Mesothelial cell of epicardium (in vitro differentiated cells): ENCODE measurements at places on chromosomes 4 and X. TPM values are rescaled to one million over a fixed set of nuclear protein-coding genes. Genes with fewer than 3 reads are reported as not detected.

The UCP1 gene
- not detected in 3 replicates for total RNA-seq

The GYPE gene
- not detected in 3 replicates for total RNA-seq

The SPP1 gene
- total RNA-seq = 23.9 to 33.3 TPM (median 30.3 TPM) in 3 replicates

The CSAG3 gene
- total RNA-seq = not detected in 3 replicates

The SUPT20HL1 gene
- total RNA-seq = not detected in 3 replicates

The CSAG2 gene
- total RNA-seq = not detected in 3 replicates

The SPACA5 gene
- not detected in 3 replicates for total RNA-seq

The AR gene
- 7.1 to 7.7 TPM (median 7.2 TPM) in 3 replicates for total RNA-seq

The EGF gene
- total RNA-seq = 1.0 to 2.0 TPM (median 1.3 TPM) in 3 replicates

The ADH7 gene
- not detected in 3 replicates for total RNA-seq

The PASD1 gene
- not detected in 3 replicates for total RNA-seq

The CT45A10 gene
- total RNA-seq = not detected in 3 replicates

The PLP1 gene
- 0.11 to 0.58 TPM (median 0.33 TPM) in 3 replicates for total RNA-seq
